Activated CD4-positive, alpha-beta T cell treated with anti-CD3 and anti-CD28 coated beads for 4 hours (primary cell): ENCODE measurements at places on chromosomes 4 and X.

DNA sequence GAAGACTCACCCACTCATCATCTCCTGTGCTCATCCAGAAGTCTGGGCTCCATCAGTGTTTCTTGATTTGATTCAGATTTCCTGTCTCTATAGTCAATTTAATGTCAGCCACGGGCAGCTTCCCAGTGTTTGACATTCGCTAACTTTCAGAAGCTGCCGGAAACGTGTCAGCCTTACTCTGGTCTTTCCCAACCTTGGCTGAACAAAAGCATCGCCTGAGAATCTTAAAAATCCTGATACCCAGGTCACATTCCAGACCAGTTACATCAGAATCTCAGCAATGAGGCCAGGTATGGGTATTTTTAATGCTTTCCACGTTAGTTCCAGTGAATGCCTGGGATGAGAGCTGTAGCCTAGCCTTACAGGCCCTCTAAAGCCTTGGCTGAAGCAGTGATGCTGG lies 233.8 kb downstream of the FRMPD4 start:
- DNase-seq, result no peak

GRCh38 chr4:141348125-141348524 lies 127.4 kb downstream of the ZNF330 start:
- no peak for DNase-seq

DNA sequence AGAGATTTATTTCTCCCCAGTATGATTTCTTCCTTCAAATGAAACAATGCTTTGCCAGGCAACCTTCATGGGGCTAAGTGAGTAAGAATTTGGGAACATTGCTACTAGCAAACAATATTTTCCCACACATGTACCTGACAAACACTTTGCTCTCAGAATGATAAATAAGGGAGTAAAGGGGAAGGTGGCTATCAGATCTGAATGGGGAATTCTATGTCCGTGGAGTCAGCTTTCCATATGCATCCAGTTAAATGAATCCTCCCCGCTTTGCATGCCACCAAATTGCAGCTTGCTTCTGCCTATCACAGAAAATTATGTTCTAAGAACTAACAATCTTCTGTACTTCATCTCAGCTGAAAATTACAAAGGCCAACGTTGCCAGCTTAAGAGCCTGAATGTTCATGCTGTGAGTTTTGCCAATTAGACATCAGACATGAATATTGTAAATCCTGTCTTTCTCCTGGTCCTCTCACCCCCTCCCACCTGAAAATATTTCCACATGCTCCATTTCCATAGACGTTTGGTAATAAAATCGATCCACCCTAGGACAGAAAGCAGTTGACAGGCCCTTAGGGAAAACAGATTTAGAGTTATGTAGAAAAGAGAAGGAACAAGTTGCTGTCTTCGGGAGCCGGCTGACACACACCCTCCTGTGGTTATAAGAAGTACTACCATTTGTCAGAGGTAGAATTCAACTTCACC lies 6.3 kb downstream of the MEPE start:
- DNase-seq, result no peak

GRCh38 chrX:119871245-119871598 lies 311 bp downstream of the RNF113A start:
- DNase-seq, result no peak

DNA sequence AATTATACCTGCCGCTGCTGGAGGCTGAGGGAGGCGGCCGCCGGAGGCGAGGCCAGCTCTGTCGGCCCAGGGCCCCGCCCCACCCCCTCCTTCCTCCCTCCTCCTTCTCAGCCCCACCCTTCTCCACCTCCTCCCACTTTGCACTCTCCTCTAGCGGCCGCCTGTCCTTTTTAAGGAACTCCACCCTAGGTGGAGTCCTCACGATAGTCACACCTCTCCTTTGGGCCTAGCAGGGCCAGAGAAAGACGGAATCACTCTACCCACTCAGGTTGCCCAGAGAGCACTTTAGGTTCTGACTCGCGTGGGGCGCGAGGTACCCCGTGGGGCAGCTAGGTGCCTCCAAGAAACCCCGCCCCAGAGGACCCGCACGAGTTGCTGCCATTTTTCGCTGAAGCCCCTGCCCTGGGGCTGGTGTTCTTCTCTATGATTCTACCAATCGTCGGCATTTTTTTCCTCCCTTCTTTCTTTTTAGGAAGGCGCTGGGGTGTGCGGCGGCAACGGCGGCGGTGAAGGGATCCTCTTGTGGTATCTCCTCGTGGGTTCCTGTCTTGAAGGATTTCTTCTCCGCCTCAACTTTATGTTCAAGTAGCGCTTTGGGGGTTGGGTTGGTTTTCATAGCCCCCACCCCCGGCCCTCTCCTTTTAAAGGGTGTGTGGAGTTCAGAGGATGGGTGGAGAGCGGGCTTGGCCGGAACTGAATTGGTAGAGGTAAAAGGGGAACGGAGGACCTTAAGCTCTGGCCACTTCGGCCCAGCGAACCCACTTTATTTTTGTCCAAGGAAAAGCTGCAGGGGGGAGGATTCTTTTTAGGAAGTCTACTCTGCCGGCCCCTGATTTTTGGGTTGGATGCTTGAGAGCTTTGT lies at the start of gene KLF8:
TSS of gene KLF8 (plus strand) at position 136 of the 862 bp plus-strand sequence. CDS start 979 bp downstream, outside the sequence.
- DNase-seq, result peak; percentile 22

GRCh38 chr4:124173912-124174311 lies 538.6 kb downstream of the ANKRD50 start:
- no peak for DNase-seq
